Bronchial smooth muscle cell (primary cell): ENCODE measurements at places on chromosomes 3 and 15. TPM values are rescaled to one million over a fixed set of nuclear protein-coding genes. Genes with fewer than 3 reads are reported as not detected.

ADCY5 gene
- total RNA-seq = 0.16 and 1.2 TPM in 2 replicates

DAG1 gene
- total RNA-seq = 14.0 and 17.2 TPM in 2 replicates

GXYLT2 gene
- 24.1 and 34.0 TPM in 2 replicates for total RNA-seq

CCR8 gene
- not detected in 2 replicates for total RNA-seq

TASOR gene
- 77.2 and 79.9 TPM in 2 replicates for total RNA-seq

COL6A6 gene
- total RNA-seq = 0.16 and 22.8 TPM in 2 replicates

ZNF619 gene
- total RNA-seq = 5.0 and 5.8 TPM in 2 replicates

PSTPIP1 gene
- total RNA-seq = 0.32 TPM in 1 of 2 replicates, not detected in the other

SLC25A26 gene
- 15.2 and 18.8 TPM in 2 replicates for total RNA-seq

GPR156 gene
- total RNA-seq = 0.09 and 0.32 TPM in 2 replicates

ZPLD1 gene
- total RNA-seq = under 0.01 TPM in 2 replicates

TERB2 gene
- not detected in 2 replicates for total RNA-seq

CCDC54 gene
- total RNA-seq = not detected in 2 replicates

ADGRG7 gene
- total RNA-seq = not detected in 2 replicates

EPHA3 gene
- total RNA-seq = 0.09 and 0.16 TPM in 2 replicates

CTSH gene
- total RNA-seq = 8.2 and 12.6 TPM in 2 replicates

RBP2 gene
- total RNA-seq = not detected in 2 replicates

PAK2 gene
- total RNA-seq = 23.5 and 43.5 TPM in 2 replicates

ANKRD34C gene
- not detected in 2 replicates for total RNA-seq

ADAMTSL3 gene
- total RNA-seq = 0.09 and 0.32 TPM in 2 replicates

BFSP2 gene
- not detected in 2 replicates for total RNA-seq

PLEKHO2 gene
- 31.4 and 44.4 TPM in 2 replicates for total RNA-seq

ANKRD63 gene
- not detected in 2 replicates for total RNA-seq
